HS-27A (cell line): ENCODE measurements at places on chromosomes 5 and 9.
A peak's percentile ranks its signal among the peaks of the same experiment; 100 is the strongest.

DNA sequence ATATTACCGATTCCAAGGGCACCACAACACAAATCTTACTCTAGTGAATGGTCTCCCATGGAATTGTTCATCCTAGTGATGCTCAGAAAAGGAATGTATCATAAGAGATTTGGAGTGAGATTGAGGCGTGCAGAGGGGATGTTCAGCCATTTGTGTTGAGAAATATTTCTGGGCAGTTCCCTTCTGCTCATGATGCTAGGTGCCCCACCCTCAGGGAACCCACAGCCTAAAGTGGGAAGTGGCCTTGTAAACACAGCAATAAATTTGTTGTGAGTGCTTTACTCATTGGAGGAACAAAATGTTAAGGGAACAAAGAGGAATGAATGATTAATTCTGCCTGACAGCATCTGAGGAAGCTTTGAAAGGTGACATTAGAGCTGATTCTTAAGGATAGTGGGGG, 129.9 kb downstream of the TLE4 start:
- DNase-seq: no peak

DNA sequence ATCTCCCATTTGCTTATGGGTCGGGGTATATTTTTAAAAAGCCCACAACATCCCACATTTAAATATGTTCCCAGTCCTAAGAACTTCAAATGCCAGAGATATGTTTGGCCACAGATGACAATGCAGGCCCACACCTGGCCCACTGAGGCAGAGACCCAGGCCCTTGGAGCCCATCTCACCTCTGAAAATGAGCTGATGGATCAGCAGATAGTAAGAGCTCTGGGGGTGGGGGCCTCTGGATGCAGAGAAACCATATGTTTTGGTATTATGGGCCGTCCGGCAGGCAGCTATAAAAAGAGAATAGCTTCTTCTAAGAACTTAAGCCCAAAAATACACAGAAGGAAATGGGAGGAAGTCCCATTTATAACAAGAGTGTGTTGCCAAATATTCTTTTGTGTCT, 256.0 kb downstream of the GRIA1 start:
- no peak for DNase-seq

DNA sequence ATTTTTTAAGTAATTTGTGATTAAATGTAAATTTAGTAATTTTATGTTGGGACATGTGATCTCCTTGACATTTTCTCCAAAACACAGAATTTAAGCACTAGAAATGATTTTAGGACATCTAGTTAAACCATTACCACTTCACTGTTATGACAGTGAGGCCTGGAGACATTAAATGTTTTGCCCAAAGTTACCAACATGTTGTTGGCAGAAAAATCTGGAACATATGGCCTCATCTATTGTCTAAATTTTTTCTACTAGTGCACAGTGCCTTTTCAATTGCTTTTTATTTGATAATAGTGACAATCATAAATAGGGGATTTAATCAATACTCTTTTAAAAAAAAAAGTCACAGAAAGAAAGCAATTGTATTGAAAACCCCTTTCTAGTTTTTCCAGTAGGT, 45.6 kb downstream of the PIK3R1 start:
- DNase-seq: no peak

GRCh38 chr9:25415718-25416117, 262.5 kb downstream of the TUSC1 start:
- DNase-seq: no peak

DNA sequence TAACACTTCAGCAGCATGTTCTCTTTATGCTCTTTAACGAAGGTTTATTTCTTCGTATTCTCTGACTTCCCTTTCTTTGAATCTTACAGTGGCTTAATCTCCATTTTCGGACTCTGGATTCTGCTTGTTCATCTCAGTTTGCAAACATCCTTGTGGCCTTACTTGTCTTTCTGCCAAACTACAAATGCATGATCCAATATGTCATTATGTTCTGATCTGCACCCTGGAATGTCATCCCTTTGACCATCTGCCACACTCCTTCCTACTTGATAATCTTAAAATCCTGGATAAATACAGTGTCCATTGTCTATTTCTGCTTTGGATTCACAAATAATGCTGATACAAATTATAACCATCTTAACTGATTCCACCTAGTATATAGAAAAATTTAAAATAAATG, 499.2 kb downstream of the CDH18 start:
- DNase-seq: no peak

DNA sequence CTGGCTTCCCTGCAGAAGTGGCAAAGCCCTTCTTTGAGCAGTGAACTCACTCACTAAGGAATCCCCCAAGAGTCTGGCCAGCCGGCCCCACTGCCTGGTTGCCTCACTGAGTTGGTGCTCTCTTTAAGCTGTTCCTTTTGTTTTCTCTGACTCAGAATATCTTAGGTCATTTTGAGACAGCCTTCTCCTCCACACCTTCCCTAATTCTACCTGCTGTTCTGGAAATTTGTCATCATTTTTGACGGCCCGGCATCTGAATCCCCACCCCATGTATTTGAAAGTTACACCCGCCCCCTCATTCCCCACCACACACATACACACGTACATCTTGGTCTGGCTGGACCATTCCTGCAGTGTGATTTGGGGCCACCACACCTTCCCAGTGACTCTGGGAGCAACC, 41.8 kb downstream of the FGF1 start:
- DNase-seq: no peak

DNA sequence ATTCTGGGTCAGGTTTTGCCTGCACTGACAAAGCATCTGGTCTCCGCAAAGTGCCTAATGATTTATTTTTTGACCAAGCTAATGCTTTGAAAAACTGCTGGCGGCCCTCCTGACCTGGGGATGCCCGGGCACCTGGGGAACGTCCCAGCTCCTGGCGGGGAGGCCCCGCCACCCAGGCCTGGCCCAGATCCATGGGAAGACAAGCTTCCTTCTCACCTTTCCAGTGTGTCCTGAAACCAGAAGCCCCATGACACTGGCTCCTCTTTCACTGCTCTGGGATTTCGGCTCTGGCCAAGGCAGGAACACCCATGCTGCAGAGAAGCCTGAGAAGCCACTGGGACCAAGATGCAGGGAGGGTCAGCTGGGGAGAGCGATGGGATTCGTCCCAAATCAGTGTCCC, 144.1 kb downstream of the SEC61B start:
- no peak for DNase-seq

GRCh38 chr9:2725126-2725525, 7.8 kb downstream of the KCNV2 start:
- DNase-seq: no peak

DNA sequence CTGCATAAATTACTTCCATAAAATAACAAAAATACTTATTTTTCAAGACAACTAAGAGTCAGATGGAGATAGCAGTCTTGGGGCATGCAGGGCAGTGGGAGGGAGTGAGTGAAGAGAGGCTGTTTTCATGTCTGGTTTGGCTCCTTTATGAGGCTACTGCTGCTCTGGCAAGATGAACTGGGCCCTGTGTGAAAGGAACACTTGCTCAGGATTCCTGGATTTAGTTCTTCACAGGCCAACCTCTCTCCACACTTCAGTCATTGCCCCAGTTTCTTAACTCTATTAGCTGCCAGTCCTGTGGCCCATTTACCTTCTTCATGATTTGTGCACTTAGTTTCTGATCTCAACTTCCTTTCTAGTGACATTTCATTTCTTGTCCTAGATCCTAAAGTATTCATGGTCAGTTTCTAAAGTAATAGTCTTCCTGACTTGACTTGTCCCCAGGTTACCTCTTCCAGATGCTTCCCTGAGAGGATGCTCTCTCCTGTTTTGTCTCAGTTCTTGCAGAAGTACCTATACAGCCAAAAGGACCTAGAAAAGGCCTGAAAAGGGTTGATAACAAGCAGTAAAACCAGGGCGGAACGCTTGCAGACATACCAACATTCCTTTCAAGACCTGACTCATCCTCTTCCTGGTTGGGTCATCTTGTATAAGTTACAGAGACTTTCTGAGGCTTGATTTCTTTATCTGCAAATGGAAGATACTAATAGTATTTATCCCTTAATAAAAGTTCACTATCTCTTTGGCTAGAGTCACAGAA, 77.0 kb upstream of the ZFAND5 start:
- peak; percentile 61 for DNase-seq

DNA sequence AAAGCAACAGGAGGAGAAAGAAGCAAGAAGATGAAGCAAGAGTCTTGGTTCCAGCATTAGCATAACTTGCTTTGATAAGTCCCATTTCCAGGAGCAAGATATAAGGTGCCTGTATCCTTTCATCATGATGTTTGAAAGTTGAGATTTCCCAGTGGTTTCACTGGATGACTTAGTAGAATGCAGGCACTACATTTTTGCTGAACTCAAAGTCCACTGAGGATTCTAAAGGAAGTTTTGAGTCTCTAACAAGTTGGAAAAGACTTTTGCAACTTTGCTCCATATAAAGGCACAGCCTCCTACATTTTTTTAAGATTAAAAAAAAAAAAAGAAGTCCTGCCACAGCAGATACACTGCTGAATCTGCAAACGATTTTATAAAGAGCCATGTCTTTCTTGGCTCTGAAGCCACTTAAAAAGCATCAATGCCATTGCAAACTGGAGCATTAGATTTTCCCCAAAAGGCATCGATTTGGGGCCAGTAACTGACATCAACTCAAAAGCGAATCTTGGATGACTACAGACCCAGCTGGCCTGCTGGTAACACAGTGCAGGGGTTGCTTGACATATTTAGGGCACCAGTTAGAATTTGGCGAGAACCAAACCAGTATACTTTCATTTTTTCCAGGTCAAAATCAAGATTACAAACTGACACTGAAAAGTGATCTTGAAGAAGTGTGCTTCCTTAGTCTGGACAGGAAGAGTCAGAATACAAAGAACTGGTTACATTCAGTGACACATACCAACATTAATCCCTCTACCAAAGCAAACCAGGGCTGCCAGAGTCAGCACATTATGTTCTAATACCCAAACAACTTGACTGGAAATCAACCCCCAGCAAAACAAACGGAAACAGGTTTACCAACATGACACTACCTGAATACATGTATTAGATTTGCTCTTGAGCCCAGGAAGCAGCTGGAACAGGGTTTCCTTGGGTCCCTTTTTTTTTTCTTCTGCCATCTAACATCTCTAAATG, 39.1 kb upstream of the KCNV2 start:
- DNase-seq: no peak

GRCh38 chr5:1885404-1885755, 2.7 kb upstream of the IRX4 start:
- no peak for DNase-seq

GRCh38 chr9:105539452-105539851, 18.5 kb upstream of the FKTN start:
- no peak for DNase-seq

GRCh38 chr9:97529363-97530076, 28.1 kb downstream of the TMOD1 start:
- no peak for DNase-seq

- DNase-seq: no peak
Observed at GRCh38 chr5:64074533-64074932, 91.1 kb upstream of the RNF180 start.

DNA sequence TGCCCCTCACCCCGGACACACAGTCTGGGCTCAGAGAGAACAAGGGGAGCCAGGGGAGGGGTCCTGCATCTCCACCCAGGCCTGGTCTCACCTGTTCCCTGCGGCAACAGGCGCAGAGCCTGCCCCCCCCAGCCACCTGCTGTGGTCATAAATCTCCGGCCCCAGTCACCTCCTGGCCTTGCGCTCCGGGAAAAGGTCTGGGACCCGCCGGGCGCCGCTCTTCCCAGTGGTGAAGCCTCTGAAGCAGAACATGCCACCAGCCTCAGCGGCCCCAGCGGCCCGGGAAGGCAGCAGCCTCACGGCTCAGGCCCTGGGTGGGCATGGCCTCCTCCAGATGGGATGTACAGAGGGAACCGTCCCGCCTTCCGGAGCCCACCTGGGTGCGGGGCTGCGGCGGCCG, 20.6 kb downstream of the NOTCH1 start:
- no peak for DNase-seq

DNA sequence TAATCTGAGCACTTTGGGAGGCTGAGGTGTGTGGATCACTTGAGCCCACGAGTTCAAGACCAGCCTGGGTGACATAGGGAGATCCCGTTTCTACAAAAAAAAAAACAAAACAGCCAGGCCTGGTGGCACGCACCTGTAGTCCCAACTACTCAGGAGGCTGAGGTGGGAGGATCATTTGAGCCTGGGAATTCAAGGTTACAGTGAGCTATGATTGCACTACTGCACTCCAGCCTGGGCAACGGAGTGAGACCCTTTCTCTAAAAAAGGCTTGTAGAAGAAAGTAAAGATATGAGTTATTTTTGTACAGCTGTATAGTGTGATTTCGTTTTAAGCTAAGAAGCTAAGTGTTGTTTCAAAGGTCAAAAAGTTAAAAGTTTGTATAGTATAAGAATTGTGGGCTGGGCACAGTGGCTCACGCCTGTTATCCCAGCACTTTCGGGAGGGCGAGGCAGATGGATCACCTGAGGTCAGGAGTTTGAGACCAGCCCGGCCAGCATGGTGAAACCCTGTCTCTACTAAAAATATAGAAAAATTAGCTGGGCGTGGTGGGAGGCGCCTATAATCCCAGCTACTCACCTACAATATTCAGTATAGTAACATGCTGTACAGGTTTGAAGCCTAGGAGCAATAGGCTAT, 18.8 kb downstream of the UBE2R2 start:
- no peak for DNase-seq

DNA sequence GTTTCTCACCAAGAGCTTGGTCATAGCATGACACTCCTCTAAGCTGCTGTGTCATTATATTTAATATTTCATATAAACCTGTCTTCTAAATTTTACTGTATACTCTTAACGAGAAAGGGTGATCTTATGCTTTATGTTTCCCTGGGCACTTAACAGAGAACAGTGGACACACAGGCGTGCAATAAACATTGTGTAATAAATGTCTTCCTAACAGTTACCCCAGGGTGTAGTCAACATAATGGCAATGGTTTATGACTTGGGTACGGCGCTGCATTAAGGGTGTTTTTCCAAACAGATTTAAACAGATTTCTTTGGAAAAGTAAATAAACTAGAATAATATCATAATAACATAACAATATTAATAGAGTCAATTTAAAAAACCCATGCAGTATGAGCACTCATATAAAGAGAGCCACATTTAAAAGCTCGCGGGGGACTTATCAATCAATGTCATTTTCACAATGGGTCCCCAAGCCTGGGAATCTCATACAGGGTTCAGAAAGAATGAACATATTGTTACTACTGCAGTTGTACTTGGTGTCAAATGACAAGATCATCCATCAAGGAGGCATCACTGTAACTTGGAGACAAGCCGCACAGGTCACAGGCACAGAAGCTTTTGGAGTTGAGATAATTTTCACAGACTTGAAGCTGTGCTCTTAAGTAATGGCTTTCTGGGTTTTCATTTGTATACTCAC, 376.4 kb downstream of the CTNND2 start:
- no peak for DNase-seq

DNA sequence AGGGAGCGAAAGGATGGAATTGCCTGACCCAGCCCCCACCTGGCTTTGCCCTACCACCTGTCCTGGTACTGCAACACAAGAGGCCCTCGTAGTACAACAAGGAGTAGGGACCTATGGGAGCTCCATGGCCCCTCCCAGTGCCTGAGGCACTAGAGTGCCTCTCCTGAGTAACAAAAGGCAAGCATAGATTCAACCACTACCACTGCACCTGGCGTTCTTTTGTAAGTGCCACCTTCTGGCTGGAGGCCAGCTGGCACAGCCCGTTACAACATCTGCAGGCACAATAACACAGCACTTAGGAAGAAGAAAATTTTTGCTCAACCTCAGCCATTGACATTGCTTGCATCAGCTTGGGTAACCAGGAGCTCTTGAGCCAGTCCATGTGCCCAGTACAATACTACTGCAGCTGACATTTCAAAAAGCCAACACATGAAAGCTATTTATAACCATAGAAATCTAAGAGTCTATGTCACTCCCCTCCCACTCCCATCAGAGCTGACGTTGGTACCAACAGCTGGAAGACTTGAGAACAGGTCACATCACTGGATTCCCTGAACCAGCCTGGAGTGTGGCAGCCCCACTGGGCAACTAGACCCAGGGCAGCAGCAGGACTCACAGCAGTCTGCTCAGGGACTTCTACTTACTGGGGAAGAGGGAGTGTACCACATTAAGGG, 17.7 kb upstream of the FAM174A start:
- DNase-seq: no peak
